LHCN-M2 (cell line): ENCODE measurements at places on chromosomes 6 and 20.

GRCh38 chr6:41784581-41785171 is 2.8 kb upstream of the TOMM6 start:
- DNase-seq = no peak

DNA sequence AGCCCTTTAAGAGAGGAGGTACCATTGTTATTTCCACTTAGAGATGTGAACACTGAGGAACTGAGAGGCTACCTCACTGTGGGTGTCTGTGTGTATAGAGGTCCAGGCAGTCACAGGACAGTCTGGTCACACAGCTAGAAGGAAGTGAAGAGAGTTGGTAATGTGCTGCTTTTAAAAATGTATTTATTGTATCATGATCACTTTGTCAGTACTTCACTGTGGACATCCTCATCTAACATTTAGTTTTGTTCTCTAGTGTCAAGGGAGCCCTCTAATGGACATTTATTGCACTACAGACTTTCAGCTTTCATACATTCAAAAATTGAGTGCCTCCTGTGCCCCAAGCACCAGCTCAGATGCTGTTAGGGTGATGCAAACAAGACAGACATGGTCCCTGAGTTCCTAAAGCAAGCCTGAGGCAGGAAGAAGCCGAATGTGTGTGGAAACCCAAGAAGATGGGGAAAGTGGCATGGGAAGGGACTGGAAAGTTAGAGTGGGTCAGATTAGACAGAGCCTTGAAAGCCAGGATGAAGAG is 123.0 kb downstream of the SLC16A10 start:
- peak; percentile 62 for DNase-seq

DNA sequence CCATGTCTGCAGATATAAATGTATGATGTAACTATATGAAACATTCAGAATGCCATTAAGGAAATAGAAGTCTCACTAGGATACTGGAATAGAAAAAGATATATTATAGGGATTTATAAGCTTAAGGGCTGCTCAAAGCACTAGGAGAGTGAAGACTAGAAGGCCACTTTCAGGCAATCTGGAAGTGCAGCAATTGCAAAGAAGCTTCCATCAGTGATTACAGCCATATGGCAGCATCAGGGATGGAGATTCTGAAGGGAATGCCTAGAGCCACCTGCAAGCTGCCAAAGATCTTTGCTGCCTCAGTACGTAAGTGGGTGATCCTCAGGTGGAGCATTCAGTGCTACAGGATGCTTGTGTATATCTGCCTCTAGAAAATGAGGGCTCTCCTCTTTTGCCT is 796.2 kb upstream of the EPHA7 start:
- no peak for DNase-seq

DNA sequence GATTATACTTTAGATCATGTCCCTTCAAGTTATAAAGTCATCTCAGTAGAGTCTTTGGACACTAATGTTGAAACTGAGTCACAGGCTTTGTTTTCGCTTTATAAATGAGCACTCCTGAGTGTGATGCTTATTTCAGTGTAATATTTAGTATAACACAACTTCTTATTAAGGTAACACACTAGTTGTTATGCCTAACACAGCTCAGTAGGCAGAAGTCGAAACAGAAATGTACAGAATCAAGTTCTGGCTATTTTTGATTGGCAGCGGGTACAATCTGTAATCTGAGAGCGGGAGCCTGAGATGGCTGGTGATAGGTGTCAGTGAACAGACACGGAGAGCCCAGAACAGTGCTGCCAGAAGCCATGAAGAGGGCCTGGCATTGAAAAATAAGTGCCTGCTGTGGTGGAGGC is 11.4 kb downstream of the HECA start:
- no peak for DNase-seq

GRCh38 chr20:19552221-19553180 is 205.6 kb upstream of the RIN2 start:
- no peak for DNase-seq

GRCh38 chr20:47993035-47993755 is 207.9 kb upstream of the SULF2 start:
- DNase-seq = no peak

GRCh38 chr20:6680854-6681253 is 86.6 kb upstream of the BMP2 start:
- DNase-seq = no peak

DNA sequence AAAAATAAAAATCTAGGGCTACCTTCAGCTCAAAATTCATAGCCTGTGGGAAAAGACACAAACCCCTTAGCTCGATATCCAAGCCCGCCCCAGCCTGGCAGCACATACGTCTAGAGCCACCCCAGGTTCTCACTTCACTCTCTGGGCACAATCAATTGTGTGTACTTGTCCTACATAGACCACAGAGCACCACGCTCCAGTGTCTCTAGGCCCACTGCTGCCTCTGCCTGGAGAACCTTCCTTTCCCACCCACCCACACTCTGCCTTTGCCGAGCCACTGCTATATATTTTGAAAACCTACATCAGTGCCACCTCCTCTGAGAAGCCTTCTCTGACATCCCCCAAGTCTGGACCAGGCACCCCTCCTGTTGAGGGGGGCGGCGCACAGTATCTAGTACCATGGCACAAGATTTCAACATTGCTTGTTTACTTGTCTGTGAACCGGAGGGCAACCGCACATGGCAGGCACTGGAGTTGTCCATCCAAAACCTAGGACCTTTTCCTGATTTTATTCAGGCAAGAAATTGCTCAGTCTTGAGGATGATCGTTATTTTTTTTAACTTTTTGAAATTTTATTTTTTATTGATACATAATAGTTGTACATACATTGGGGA is 141.5 kb downstream of the UNC5CL start:
- no peak for DNase-seq

DNA sequence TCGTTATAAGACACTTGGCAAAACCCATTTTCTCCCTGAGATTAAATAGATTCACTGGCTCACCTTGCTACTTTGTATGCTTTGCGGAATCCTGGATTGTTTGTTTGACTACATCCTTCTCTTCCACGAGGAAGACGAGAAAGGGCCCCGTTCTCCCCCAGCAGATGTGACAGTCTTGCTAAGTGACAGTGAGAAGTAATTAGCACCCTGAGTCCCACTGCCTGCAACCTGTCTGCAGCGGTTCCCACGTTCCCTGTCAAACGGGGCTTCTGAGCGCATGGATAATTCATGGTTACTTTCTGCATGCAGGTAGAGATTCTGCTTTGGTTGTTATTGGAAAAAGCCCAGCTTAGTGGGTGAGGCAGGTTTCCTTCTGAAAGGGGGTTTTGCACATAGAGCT is 163.7 kb downstream of the CDH26 start:
- no peak for DNase-seq
